ENCODE measurements at places on chromosomes 6 and 20.

DNA sequence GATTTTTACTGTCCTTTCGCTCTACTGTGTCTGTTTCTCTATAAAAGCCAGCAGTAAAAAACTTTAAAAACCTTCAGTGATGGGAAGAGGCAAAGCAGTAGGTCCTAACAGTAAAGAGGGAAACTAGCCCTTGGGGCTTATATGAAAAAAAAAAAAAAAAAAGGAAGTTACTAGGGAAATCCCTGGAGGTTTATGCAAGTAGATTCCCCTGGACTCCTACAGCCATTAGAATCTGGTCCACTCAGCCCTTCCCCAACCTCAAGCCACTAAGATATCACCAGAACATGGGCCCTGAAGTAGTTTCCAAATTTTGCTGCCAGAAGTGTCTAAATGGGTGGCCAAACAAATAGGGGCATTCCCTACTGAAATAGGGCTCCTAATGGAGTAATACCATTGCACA is 70.5 kb upstream of the HINT3 start:
- DNase-seq, result no peak

DNA sequence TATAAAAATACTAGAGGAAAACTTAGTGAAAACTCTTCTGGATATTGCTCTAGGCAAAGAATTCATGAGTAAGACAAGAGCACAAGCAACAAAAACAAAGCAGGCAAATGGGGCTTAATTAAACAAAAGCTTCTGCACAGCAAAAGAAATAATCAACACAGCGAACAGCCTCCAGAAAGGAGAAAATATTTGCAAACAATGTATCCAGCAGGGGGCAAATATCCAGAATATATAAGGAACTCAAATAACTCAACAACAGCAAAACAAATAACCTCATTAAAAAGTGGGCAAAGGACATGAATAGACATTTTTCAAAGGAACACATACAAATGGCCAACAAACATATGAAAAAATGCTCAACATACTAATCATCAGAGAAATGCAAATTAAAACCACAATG is 17.1 kb upstream of the HECA start:
- no peak for DNase-seq

- DNase-seq, result no peak
Observed at GRCh38 chr6:108712946-108713345, 135.3 kb upstream of the ARMC2 start.

DNA sequence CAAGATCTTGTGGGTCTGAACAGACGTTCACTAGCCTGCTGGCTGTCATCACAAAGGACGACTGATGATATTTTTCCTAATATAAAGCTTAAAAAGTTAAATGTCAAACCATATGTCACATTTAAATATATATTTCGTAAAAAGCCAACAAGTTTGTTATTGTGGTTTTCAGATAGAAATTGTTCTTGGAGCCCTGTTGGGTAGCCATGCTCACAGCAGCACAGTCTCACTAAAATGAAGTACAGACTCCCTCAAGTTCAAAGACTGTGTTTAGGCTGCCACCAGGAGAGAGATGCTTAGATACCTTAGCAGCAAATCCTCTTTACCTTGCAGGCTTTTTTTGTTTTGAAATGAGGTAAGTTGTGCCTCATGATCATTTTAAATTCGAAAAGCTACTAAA is 17.8 kb downstream of the EEF1E1 start:
- no peak for DNase-seq

GRCh38 chr6:92541448-92542060 is 877.8 kb downstream of the EPHA7 start:
- DNase-seq, result no peak

DNA sequence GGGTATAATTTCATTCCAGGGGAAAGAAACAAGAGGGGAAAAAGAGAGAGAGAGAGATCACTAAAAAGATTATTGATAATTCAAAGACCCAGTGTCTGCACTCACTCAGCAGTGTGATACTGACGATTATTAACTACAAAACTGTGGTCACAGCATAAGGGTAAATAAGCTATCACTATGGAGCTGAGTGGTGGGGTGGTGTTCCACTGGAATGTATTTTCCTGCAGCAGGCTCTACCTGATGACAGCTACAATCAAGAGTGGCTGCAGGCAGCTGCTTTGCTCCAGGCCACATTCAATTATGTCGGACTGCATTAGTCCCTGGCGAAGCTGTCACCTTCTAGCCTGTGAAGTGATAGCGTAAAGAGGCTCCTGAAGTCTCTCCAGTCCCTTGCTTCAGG is 122.2 kb upstream of the TFAP2D start:
- DNase-seq, result no peak

GRCh38 chr20:21820688-21821087 is 115.2 kb downstream of the PAX1 start:
- no peak for DNase-seq

GRCh38 chr20:63553933-63554290 is at the start of gene FNDC11:
Gene FNDC11 (plus strand): TSS chr20:63554159. CDS start chr20:63555664, 1,505 bp downstream.
- no peak for DNase-seq
